ENCODE measurements at places on chromosomes 12 and 14. TPM values are rescaled to one million over a fixed set of nuclear protein-coding genes. Genes with fewer than 3 reads are reported as not detected.

The EFCAB11 gene
- 11.6 TPM for total RNA-seq

- DNase-seq = no peak
Measured at GRCh38 chr12:6730169-6730568, 6.3 kb downstream of the COPS7A start.

- DNase-seq = no peak
Measured at GRCh38 chr12:20063116-20063515, 305.2 kb upstream of the PDE3A start.

DNA sequence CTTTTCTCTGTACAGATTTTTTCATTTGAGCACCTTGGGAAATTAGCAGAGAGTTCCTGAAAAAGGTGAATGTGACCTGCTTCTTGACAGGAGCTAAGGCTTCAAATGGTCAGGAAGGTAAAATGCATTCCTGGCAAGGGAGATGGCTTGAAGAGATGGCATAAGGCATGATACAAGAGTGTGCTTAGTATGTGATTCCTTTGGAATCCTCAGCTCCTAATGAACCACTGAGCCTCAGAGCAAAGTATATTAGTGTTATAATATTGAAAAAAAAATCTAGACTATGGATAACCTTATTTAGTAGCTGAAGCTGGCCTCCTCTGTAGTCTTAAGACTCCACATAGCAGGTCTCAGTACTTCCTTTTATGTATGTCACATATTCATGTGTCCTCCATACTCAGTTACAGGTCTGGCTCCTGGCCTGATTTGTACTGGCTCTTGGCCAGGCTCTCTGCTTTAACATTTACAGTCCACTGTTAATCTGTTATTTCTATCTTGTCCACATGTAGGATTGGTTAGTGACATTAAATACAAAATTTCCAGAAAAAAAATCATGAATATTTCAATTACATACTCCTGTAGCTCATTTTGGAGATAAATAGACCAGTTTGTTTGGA, 17.9 kb downstream of the TOGARAM1 start:
- DNase-seq = no peak

GRCh38 chr14:24282736-24283135, 11.3 kb upstream of the RABGGTA start:
- no peak for DNase-seq

- DNase-seq = no peak
Measured at GRCh38 chr14:20578325-20578724, 9.5 kb downstream of the RNASE11 start.

GRCh38 chr14:65082930-65083329, 19.4 kb downstream of the MAX start:
- no peak for DNase-seq

DNA sequence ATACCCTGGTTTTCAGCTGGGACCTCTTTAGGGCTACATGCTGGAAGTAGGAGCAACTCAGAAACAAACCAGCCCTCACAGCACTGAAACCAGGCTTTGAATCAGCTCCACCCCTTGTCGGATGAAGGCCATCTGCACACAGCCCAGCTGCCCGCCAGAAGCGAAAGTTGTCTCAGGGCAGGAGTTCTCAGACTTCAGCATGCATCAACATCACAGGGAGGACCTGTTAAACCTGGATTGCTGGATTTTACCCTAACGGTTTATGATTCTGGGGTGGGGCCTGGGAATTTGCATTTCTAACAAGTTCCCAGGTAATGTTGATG, 10.9 kb downstream of the SYNDIG1L start:
- no peak for DNase-seq

DNA sequence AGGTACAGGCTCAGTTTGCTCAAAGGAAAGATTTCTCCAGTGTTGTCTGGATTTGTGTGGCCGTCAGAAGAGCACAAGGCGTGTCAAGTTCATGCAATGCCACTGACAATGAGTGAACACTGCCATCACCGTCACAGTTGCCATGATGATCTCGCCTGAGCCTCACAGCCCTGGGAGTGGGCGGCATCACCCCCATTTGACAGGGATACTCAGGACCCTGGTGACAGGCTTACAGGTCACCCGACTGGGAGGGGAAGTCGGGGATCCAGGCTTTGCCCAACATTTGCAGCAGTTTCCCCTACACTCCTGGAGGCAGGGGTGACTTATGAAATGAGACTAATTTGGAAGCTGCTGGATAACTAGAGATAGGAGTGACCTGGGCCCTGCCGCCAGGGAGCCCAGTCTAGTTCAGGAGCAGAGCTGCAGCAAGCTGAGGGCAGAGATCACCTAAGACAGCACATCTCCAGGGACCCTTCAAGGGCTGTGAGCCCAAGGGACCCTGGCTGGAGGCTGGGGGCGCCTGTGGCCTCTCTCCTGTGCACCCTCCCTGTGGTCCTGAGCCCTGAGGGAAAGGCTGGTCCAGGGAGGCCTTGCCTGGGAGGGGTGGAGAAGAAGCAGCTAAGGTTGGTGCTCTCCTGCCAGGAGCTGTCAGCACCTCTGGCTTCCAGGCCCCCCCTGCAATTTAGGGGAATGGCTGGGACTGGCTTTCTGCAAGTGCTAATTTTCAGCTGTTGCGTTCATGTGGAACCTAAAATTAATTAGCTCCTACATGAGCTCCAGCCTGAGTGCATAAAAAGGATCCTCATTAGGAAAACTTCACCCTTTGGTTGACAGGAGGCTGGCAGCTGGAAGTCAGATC, 32.4 kb upstream of the BEGAIN start:
- DNase-seq = no peak

Measured in activated naive CD8-positive, alpha-beta T cell treated with anti-CD3 and anti-CD28 coated beads, Interleukin-2, amount 10 ng/mL, durations not matched to agents 7 days and 5 days (primary cell).